Cerebellum (tissue), 4 donors: ENCODE measurements at places on chromosomes 12 and 14. TPM values are rescaled to one million over a fixed set of nuclear protein-coding genes. Genes with fewer than 3 reads are reported as not detected.

Gene PYGL
- total RNA-seq: 9.9 TPM

Gene APOF
- not detected for total RNA-seq

Gene PTCSC3
- not detected for total RNA-seq

Gene PZP
- not detected for total RNA-seq

Gene PMEL
- total RNA-seq: 0.54 TPM

Gene FCF1
- total RNA-seq: 20.0 TPM

Gene DHRS1
- 7.9 TPM for total RNA-seq

Gene SOAT2
- 0.27 TPM for total RNA-seq

Gene B4GALNT1
- total RNA-seq: 36.3 TPM

Gene CFAP54
- total RNA-seq: 21.2 TPM

Gene WNT1
- not detected for total RNA-seq

Gene L3HYPDH
- total RNA-seq: 46.5 TPM

Gene GDF3
- not detected for total RNA-seq

Gene RPAP3
- total RNA-seq: 24.3 TPM

Gene LUM
- 57.6 TPM for total RNA-seq

Gene ALDH1L2
- 7.0 TPM for total RNA-seq

Gene A2ML1
- 0.36 TPM for total RNA-seq

Gene AEBP2
- 39.3 TPM for total RNA-seq

Gene SCNN1A
- total RNA-seq: not detected

Gene KRT8
- total RNA-seq: 1.9 TPM

Gene SELPLG
- 1.2 TPM for total RNA-seq

Gene LMNTD1
- total RNA-seq: 1.1 TPM

Gene BICDL1
- 24.4 TPM for total RNA-seq

Gene KRT81
- total RNA-seq: not detected

Gene NFE2
- total RNA-seq: 1.3 TPM

Gene MMP17
- total RNA-seq: 15.3 TPM

Gene ZCRB1
- total RNA-seq: 15.5 TPM

Gene ABCD2
- total RNA-seq: 3.5 TPM
